Activated CD4-positive, alpha-beta T cell treated with anti-CD3 and anti-CD28 coated beads, Interleukin-10, Interleukin-2, amounts not matched to agents 100 ng/mL and 50 ng/mL, durations not matched to agents 16 hours and 8 hours (primary cell): ENCODE measurements at places on chromosomes 1 and 21.
A peak's percentile ranks its signal among the peaks of the same experiment; 100 is the strongest.

- DNase-seq, result peak; percentile 69
Observed at GRCh38 chr1:107474877-107475612, 334.2 kb downstream of the NTNG1 start.

- DNase-seq, result no peak
Observed at GRCh38 chr1:48967318-48967717, 190.6 kb upstream of the BEND5 start.

- DNase-seq, result no peak
Observed at GRCh38 chr1:74731399-74732052, 1.3 kb downstream of the CRYZ start.

GRCh38 chr1:187931776-187932175, 1103.0 kb downstream of the PLA2G4A start:
- no peak for DNase-seq

DNA sequence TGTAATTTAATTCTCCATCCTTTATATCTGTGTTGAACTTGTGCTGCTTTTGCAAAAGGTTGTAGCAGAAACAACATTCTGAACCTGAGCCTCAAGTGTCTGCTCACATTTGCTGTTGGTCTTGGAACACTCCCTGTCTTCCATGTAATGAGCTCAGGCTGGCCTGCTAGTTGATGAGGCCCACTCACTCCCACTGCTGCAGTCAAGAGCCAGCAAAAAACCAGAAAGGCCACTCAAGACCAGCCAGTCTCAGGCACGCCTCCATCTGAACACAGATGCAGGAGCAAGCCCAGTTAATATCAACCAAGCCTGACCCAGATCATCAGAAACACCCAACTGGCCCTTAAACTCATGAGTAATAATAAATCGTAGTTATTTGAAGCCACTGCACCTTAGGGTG, 342.2 kb upstream of the NFIA start:
- DNase-seq, result no peak

DNA sequence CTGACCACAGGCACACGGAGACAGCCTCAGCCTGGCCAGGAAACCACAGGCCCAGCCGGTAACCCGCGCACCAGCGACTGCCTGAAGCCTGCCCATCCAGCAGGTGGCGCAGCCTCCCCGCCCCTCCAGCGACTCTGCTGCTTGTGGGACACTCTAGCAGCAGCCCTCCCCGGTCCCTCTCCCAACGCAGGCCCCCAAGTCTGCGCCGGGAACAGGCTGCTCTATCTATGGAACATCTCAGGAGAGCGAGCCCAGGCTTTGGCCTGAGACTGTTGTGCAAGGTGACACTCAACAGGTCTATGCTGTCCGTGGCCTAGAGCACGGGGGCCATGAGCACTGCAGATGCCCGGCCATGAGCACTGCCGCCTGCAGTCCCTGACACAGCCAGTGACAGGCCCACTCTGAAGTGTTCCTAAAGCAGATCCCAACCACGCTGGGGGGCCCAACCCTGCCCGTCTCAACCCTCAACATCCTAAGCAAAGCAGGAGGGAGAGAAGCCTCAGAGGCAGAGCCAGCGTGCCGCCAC, 28.4 kb downstream of the WDR4 start:
- peak; percentile 54 for DNase-seq

DNA sequence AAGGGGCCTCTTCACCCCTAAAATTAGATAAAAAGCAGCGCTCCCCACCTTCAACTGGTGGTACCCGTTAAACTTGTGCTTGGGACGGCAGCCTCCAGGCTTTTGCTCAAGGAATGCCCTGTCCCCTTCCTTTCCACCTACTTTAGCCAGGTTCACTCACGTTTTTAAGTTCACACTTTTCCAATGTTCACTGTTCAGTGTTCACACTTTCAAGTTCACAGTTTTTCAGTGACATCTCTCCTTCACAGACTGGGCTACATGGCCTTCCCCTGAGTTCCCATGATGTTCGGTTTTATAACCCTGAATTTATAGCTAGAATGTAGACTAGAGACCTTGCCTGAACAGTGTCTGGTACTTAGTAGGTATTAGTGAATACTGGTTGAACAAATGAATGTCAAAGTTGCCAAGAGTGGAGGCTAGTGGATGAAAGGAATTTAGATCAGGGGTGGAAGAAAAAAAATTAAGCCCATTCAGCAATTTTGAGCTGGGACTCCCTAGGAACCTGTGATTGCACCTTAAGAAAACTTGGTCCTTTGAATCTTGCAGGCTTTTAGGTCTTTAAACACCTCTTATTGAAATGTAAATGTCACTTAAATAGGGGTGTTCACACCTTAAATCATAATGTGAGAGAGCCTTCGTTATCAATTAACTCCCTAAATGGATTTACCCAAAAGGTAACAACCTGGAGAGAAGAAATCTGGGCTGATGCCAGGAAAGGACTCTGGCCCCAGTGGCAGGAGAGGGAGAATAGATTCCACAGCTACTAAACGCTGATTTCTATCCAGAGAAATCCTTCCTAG, 12.3 kb downstream of the BTG2 start:
- DNase-seq, result no peak

DNA sequence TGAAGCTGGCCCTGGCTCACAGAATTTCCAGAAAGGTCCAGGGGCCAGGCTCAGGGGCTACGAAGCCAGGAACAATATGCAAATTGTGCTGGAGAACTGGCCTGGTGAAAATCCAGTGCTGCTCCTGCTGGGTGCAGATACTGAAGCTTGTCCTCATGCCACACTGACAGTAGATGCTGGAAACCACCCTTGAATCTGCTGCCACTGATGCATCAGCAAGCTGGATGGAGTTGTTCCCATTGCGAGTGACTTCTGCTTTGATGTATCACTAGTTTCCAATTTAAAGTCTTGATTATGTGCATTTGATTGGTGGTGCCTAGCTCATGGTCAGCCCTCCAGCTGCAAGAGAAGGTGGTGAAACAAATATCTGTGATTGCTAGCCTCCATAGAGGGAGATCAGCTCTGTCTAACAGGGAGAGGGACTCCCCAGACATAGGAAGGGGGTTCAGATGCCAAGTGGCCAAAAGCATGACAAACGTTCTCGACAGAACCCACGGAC, 11.0 kb upstream of the KIAA0040 start:
- no peak for DNase-seq

DNA sequence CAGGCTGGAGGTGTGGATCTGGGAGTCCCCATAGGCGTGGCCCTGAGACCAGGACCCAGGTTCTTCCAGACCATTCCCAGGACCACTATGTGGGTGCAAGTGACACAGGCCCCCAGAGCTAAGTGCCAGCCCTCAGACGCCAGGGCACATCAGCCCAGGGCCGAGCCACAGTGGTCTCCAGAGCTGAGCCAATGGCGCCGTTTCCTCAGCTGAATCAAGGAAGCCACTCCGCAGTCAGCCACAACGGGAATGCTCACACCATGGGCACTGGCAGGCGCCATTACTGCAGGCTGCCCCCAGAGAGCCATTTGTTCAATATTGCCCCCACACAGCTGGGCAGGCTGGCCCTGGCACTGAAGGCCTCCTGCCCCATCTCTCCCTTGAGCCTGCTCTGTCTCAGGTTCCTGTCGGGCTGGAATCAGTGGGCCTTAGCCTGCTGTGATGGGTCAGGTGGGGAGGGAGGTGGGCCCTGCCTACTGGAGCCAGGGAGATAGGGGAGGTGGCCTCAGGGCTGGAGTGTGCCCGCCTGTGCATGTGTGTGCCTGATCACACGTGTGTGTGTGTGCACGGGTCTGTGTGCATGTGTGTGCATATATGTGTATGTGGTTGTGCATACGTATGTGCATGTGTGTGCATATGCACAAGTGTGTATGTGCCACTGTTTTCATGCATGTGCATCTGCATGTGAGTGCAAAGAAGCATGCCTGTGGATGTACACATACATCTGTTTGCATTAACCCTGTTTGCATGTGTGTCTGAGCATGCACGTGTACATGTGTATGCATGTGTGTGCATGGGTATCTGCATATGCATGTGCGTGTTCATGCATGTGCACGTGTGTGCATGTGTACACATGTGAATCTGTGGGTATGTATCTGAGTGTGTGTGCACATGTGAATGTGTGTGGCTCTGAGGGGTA, 6.1 kb downstream of the GJC2 start:
- no peak for DNase-seq

DNA sequence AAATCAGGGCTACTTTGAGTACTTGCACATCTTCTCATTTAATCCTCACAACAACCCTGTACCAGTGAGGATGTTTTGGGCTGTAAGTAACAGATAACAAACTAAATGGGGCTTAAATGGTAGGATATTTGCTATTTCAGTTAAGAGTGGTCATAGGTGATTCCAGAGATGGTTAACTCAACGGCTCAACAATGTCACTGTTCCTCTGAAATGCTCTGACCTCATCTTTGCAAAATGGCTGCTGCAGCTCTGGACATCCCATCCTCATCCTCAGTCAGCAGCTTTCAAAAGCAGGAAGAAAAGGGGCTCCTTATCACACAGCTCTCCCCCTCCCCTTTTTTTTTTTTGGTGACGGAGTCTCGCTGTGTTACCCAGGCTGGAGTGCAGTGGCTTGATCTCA, 1.5 kb downstream of the LDLRAD2 start:
- no peak for DNase-seq

GRCh38 chr1:243786531-243786930, 63.5 kb downstream of the AKT3 start:
- DNase-seq, result no peak

DNA sequence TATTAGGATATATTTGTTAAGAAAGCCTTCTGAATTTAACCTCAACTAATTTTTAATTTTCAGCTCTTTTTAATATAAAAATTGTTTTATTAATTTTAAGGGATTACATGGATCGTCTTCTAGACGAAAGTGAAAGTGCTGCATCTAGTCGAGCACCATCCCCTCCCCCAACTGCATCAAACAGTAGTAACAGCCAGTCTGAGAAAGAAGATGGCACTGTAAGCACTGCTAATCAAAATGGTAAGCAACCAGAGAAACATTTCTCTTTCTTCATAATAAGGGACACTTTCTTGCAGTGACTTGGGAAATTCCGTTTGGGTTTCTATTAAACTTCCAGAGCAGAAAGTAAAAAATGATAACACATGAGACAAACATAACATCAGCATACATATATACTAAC, 56.9 kb downstream of the MIER1 start:
- DNase-seq, result peak; percentile 59

DNA sequence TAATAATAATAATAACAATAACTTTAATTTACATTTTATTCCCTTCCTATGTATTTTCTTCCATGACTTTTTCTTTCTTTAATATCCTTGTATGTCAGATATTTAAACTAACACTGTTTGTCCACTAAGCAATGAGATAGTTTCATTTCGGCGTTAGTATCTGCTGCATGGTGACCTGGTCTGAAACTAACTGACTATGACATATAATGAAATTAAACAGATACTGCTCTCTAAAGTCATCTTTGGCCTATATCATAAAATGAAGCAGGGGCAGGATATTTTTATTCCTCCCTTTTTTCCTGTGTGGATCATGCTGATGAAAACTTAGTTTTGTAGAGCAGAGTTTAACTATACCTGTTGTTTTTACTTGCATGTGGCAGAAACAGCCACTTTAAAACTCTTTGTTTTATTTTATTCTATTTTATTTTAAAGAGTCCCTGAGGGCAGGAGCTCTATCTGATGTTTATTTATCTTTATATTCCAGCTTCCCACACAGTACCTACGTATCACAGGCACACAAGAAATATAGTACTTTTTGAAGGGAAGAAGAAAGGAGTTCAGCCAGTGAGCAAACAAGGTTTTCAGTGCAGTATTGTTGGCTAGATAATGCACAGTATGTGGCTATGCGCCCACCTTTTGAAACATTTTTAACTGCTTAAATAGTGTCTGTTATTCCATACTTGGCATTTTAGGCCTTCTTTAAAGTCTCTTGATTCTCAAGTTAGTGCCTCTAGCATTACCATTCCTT, 165.6 kb downstream of the PHTF1 start:
- DNase-seq, result no peak

DNA sequence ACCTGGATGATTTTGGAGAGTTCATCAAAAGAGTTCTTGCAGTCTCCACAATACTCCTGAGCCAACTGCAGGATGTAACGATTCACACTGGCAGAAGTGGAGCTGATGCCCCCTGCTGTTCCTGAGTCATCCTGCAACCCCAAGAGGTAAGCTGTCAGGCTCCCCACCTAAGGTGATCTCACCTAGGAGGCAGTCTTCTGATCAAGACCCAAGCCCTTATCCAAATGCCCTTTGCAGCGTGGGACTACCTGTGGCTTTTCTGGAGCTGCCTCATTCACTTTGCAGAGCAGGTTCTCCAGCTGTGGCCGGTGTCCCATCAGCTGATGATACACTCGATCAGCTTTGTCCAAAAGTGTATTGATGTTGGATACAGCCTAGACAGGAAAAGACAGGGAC, 96.4 kb downstream of the UBR4 start:
- DNase-seq, result peak; percentile 50

DNA sequence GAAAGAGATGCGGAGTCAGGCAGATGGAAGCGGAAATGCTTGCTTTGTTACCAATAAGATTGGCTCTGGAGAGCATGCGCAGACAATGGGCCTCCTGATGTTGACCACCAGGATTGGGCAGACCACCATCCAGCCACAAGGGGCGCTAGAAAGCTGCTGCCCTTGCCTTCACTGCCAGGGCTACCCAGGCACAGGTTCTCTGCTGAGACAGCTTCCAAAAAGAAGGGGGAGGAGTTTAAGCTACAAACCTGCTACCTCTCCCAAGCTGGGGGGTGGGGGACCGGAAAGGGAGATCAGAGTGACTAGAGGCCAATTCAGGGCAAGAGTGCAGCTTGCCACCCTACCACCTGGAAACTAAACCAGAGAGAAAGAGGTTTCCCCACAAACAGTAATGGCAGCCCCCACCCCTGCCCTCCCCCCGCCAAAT, 369.7 kb downstream of the RRAGC start:
- peak; percentile 60 for DNase-seq

DNA sequence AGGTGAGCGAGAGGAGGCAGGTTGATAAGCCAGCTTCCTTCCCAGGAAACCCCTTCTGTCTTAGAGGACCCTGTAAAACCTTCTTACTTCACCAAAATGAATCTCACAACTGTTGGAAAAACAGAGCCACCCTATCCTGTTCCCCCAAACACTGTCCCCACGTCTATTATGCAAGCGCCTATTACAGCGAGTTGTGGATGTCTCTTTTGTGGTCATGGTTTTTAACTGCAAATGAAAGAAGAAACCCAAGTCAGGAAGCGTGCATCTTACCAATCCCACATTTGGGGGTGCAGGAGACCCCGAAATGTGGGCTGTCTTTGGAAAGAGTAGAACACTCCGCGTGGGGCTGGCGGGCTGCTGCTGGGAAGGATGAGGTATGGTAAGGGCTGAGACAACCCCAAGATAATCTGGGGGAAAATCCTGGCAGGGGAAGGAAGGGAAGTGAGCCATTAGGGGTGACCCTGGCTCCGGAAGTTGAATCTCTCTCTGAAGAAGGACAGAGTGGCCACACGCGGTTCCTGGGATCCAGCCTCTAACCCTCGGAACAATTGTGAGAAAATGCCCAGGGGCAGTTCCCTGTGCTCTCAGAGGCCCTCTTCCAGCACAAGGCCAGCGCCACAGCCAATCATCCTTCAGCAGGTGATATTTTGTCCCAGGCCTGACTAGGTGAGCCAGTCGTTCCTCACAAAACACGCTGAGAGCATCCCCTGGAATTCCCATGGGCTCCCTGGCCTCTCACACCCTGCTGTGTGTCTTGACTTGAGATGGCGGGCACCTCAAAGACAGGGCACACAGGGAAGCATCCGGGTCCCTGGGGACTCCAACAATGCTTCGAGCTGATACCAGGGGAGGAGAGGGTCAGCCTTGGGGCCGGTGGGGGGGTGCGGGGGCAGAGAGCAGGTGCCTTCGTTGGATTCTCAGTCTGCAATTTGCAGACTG, 168.5 kb upstream of the IRF2BP2 start:
- no peak for DNase-seq
